Activated effector memory CD4-positive, alpha-beta T cell treated with Interleukin-2 at 50 U/mL for 16 hours (primary cell): ENCODE measurements at places on chromosomes 2 and 18.

GRCh38 chr2:197031803-197032202, 105.3 kb upstream of the PGAP1 start:
- no peak for DNase-seq

- no peak for DNase-seq
Measured at GRCh38 chr2:72129681-72130340, 17.9 kb downstream of the CYP26B1 start.

- DNase-seq, result no peak
Measured at GRCh38 chr2:196498962-196499361, 140.6 kb upstream of the CCDC150 start.

GRCh38 chr2:57408587-57408986, 638.0 kb upstream of the VRK2 start:
- no peak for DNase-seq

DNA sequence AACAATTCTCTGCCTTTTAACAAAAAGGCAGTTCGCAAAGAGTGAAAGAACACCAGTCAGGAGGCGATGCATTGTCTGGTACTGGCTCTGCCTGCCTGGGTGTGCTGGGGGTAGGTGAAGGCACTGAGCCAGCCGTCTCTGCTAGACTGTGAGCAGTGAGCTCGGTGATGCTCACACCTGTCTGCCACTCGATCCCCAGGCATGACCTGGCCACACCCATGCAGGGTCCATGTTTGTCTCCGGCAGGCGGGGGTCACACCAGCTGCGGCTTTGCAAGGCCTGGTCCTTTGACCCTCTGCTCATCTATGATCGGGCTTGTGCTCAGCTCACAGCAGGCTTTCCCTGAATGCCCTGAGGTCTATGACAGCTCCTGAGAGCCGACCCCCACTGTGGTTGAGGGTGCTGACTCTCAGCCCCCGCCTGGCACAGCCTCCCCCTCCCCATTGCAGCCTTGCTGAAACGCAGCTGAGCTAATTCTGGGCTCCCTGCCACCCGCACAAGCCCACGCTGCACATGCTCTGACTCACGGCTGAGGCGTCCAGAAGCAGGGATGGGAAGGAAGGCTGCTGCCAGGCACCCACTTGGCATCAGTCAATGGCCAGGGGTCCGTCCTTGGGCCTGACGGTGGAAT, 23.7 kb downstream of the CRACDL start:
- DNase-seq, result no peak

DNA sequence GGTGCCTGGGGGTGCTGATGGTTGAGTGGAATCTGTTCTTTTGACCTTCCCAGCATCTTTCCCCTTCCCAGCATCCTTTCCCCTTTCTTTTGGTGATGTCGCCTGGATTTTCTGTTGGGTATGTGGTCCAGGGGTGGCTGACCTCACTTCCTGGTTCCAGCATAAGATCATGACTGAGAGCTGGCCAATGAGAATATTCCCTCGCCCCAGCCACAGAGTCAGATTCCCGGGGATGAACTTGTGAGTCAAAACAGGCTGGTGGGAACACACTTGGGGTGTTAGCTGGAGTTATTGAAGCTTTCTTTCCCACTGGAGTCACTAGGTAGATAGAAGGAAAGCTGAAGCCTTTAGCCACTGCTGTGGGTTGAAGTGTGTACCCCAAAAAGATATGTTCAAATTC, 28.0 kb upstream of the FOSL2 start:
- DNase-seq, result no peak

GRCh38 chr2:9317559-9317958, 105.8 kb downstream of the ITGB1BP1 start:
- DNase-seq, result no peak

GRCh38 chr18:43533371-43533770, 256.1 kb upstream of the SYT4 start:
- DNase-seq, result no peak

DNA sequence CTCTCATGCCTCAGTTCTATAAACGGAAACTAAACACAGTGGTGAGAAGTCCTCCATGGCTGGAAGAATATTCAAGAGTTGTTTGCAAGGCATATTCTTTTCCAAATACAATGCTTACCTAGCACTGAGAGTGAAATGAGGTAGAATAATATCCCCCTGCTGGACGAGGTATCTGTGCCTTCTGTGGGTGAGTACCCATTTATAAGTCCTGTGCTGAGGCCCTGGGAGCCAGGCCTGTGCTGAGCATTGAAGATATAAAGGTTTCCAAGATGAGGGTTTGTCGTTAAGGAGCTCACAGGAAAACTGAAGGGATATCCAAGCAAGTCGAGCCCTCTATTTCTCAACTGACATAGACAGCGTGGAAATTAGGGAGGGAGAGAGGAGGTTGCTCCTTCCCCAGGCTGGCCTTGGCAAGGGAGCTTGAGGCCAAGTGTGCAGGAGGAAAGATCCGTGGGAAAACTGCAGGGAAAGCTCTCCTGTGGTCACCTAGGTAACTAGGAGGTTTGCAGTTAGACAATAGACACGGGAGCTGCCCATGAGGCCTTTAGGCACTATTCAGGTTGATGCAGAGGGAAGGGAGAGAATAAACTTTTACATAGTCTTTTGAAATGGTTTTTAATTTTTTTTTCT, 17.6 kb downstream of the PTPRM start:
- DNase-seq, result no peak

- DNase-seq, result no peak
Measured at GRCh38 chr2:122815120-122815519, 1059.7 kb downstream of the TSN start.

GRCh38 chr2:40725040-40725439, 273.1 kb upstream of the SLC8A1 start:
- DNase-seq, result no peak

DNA sequence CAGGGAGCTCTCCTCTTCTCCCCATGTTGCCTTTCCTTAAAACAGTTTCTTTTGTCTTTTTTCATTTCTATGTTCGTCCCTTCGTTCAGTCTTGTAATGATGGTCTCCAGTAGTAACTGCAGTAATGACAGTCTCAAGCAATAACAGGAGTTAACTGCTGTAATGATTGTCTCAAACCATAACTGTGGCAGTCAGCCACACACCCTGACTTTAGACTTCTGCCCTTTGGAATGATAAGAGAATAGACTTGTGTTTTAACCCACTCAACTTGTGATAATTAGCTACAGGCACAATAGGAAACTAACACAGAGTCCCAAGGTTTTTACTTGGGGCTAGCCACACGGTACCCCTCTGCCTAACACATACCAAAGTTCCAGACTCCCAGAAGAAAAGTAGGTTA, 12.1 kb downstream of the TMEM131 start:
- no peak for DNase-seq

DNA sequence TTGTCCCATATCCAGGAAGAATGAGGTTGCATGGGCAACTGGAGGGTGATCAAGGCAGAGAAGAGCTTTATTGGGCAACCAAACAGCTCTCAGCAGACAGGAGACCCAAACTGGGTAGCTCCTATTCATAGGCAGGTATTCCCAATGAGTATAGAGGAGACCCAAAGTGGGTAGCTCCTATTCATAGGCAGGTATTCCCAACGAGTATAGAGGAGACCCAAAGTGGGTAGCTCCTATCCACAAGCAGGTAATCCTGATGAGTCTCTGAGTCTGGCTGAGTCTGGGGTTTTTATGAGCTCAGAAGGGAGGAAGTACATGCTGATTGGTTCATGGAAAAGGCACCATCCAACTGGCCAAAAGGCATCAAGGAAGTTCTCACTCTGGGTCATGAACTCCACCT, 5.3 kb upstream of the GORASP2 start:
- no peak for DNase-seq

DNA sequence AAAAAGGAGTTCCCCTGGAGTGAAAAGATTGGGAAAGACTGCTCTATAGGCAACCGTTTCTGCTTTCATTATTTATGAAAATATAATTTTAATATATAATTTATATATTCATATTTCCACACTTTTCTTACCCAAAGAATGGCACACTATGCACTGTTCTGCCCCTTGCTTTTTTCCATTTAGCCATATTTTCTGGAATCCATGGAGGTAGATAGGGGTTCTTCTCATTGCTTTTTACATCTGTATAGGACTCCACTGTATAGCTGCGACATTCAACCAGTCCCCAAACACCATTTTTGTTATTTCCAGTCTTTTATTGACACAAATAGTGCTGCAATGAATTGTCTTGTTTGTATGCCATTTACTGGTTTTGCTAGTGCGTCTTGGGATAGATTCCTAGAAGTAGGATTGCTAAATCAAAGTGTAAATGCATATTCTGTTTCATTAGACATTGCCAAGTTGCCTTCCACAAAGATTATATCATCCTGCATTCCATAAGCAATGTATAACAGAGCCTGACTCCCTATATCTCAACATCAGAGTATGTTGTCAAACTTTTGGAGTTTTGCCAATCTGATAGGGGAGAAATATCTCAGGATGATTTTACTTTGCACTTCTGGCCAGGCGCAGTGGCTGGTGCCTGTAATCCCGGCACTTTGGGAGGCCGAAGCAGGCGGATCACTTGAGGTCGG, 26.6 kb upstream of the TCF7L1 start:
- no peak for DNase-seq

DNA sequence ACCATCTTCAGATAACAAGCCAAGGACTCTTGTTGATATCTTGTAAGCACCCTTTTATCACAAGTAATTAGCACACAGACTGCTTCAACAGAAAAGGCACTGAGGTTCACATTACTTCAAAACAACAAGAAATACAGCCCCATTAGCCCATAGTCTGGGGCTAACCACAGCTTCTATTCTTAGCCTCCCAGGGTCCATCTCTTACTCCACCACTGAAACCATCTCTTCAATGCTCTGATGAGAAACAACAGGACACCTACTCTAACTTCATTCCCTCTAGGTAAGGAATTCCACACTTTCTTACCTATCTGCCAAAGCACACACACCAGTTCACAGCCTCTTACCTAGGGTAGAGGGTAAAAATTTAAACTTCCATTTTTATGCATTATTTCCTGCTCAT, 26.4 kb upstream of the CYTIP start:
- DNase-seq, result no peak

- DNase-seq, result no peak
Measured at GRCh38 chr2:201507725-201508124, 56.2 kb downstream of the STRADB start.

GRCh38 chr18:21998486-21998885, 170.9 kb upstream of the GATA6 start:
- DNase-seq, result no peak

DNA sequence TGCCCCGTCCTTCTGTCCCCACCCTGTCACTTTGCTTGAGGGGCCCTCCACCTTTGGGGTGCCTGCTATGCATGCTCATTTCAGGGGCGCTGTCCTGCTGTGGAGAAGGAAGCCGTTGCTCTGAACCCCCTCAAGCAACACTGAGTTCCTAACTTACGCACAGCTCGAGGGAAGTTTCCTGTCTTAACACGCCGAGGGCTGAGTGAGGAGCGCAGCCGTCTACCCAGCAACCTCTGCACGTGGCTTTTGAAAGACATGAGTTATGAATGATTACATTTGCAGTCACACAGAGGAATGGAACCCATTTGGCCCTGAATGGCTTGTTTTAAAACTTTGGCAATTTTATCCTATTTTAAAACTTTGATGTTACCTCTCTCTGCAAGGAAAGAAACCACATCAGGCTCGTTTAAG, 14.0 kb downstream of the RAMP1 start:
- no peak for DNase-seq

GRCh38 chr2:171763602-171764001, 76.3 kb downstream of the DYNC1I2 start:
- DNase-seq, result no peak

- DNase-seq, result no peak
Measured at GRCh38 chr2:232365621-232366321, 12.8 kb upstream of the ALPP start.

DNA sequence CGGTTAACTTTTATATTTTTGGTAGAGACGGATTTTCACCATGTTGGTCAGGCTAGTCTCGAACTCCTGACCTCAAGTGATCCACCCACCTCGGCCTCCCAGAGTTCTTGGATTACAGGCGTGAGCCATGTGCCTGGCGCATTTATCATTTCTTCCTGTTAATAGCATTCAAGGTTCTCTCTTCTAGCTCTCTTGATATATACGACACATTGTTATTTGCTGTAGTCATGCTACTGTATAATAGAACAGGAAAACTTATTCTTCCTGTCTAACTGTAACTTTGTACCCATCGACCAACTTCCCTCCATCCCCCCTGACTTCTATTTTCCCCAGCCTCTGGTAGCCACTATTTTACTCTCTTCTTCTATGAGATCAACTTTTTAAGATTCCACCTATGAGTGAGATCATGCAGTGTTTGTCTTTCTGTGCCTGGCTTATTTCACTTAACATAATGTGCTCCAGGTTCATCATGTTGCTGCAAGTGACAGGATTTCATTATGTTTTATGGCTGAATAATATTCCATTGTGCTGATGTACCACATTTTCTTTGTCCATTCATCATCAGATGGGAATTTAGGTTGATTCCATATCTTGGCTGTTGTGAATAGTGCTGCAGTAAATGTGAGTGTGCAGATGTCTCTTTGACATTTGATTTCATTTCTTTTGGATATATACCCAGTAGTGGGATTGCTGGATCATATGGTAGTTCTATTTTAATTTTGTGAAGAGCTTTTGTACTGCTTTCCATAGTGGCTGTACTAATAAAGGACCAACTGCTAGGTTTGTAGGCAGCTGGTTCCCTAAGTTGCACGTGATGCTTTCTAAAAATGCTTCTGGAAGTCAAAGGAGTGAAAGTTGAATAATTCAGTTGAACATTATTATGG, 205.2 kb downstream of the PRKCE start:
- no peak for DNase-seq

DNA sequence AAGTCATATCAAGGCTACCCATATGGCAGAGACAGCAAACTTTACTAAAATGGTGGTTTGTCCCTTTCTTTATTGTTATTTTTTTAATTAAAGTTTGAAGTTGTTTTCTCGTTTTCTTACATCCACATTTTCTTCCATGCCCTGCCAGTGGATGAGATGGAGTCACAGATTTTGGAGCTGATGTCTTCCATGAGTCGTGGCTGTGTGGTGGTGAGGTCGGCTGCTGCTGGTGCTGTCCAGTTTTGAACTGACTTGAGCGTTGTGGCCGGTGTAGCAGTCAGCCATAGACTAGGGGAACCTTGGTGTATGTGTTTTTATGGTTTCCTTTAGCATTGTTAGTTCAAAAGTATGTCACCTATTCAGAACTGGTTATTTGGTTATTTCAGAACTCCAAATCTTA, 182.8 kb downstream of the SH3RF3 start:
- no peak for DNase-seq

GRCh38 chr2:168896783-168897182, 4.3 kb upstream of the G6PC2 start:
- no peak for DNase-seq

- no peak for DNase-seq
Measured at GRCh38 chr2:51717312-51717711, 685.4 kb upstream of the NRXN1 start.

DNA sequence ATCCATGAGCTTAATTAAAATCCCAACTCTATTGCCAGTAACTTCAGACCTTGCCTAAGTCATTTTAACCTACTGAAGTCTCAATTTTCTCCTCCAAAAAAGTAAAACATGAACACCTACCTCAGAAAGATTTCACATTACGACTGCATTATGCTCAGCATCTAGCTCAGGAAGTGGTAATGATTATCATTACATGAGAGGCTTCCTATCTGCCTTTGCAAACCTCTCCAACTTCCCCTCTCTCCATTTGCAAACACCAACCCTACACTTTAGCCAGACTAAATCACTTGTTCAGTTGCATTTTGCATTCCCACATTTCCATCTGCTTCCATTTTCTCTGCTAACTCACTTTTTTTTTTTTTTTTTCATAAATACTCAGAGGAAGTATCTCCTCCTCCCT, 6.8 kb downstream of the SLC38A11 start:
- no peak for DNase-seq

GRCh38 chr2:29596584-29596983, 324.8 kb downstream of the ALK start:
- DNase-seq, result no peak

- DNase-seq, result no peak
Measured at GRCh38 chr2:218043100-218043499, 26.0 kb upstream of the RUFY4 start.
